Pancreas (tissue), 10 donors: ENCODE measurements at places on chromosomes 2 and 18. TPM values are rescaled to one million over a fixed set of nuclear protein-coding genes. Genes with fewer than 3 reads are reported as not detected.

DNA sequence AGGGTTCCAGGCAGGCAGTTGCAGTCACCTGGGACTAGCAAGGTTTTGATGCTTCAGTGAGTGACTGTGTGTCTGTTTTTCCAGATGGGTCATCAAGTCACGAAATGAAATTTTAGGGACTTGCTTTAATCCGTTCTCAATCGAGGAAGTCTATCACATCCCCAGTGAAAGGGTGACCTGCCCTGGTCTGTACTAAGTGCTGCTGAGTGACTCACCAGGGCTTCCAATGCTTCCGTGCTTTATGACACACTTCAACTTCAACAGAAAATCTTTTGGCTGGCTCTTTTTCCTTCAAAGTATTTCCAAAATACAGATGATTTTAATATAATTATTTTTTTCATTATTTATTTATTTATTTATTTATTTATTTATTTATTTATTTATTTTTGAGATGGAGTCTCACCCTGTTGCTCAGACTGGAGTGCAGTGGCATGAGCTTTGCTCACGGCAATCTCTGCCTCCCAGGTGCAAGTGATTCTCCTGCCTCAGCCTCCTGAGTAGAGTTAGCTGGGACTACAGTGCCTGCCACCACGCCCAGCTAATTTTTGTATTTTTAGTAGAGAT is 18.4 kb downstream of the TFCP2L1 start:
- no peak for DNase-seq

DNA sequence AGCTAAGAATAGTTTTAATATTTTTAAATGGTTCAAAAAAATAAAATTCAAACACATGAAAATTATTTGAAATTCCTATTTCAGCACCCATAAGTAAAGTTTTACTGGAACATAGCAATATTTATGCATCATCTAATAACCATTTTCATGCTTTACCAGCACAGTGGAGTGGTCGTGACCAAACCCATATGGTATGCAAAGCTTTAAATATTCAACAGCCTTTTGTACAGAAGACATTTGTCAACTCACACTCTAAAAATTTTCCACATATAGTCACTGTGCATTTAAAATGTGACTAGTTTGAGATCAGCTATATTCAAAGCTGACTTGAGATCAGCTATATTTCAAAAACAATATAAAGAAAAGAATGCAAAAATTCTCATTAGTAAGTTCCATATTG is 46.2 kb downstream of the PUM2 start:
- no peak for DNase-seq

GRCh38 chr18:79400091-79400590 is 4.4 kb downstream of the NFATC1 start:
- DNase-seq = peak; percentile 48

GRCh38 chr2:31563273-31563839 is 17.4 kb downstream of the SRD5A2 start:
- DNase-seq = no peak

GRCh38 chr2:218323526-218324472 is 31.5 kb upstream of the TMBIM1 start:
- DNase-seq = peak; percentile 45

GRCh38 chr2:127128445-127128904 is 21.5 kb upstream of the BIN1 start:
- peak; percentile 77 for DNase-seq

The SPATA3 gene
- not detected for polyA plus RNA-seq

- DNase-seq = no peak
These were observed 508.9 kb downstream of the FBXO15 start for GRCh38 chr18:73638709-73639108.

DNA sequence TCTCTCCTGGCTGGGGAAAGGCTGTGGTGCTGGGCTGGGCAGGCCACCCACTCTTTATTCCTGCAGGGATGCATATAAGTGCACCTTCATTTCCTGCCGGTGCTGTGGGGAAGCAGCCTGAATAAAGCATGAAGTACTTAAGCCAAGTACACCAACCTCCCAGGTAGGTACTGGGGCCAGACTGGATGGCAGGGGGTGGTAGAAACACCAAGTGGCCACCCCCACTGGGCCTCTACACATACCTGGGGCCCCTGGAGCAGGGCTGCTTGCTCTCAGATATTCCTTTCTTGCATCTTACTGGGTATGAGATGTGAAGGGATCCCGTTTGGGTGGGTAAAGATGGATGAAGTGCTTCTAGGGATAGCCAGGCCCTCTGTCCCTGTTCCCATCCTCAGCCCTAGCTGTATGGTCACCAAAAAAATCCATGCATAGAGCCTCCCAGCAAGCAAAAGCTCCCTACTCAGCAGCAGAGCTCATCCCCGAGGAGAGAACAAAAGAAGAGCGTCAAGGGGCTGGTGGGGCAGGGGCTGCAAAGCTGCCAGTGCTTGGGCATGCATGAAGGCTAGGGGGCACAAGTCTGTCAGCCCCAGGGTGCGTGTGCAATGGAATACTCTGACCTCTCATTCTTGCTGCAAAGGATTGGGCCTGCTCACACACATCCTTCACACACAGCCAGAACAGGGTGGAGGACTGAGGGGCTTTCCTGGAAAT is 22.0 kb downstream of the CCT7 start:
- DNase-seq = no peak

- DNase-seq = no peak
These were observed 495.7 kb downstream of the TSN start for GRCh38 chr2:122251158-122251557.

GRCh38 chr2:190182071-190182524 is 119.6 kb upstream of the MSTN start:
- no peak for DNase-seq

The SGPP2 gene
- 0.80 TPM for polyA plus RNA-seq

DNA sequence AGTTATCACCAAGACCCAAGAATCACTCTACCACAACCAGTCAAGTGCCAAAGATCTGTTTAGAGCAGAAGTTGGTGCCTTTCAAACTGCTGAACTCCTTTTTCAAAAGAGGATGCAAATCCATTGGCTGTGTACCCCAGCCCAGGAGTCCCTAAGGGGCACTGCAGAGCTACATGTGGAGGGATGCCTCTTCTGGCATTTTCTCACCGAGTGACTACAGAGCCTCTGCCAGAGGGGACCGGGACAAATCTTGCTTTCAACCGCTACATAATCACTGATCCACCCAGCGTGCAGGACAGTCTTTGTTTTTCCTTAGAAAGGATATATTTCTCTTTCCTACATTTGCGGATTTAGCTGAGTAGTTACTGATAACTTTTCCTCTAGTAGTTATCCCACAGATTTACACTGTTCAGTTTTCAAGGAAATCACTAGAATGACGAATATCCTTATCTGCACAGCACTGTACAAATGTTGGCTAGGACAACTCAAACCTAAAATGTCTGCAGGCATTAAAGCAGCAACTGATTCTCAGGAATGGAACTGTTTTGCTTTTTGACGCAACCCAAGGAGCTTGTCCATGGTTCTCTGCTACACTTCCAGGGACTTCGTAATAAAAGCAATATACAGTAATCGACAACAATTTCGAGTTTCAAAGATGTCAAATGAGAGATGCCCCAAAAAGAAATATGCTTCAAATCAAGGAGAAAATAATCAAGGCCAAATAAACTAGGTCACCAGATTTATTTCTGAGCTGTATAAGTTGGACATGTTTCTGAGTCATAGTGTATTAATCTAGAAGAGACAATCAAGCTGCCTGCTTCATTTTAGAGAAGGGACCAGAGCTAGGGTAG is 24.1 kb downstream of the EPB41L3 start:
- DNase-seq = no peak

DNA sequence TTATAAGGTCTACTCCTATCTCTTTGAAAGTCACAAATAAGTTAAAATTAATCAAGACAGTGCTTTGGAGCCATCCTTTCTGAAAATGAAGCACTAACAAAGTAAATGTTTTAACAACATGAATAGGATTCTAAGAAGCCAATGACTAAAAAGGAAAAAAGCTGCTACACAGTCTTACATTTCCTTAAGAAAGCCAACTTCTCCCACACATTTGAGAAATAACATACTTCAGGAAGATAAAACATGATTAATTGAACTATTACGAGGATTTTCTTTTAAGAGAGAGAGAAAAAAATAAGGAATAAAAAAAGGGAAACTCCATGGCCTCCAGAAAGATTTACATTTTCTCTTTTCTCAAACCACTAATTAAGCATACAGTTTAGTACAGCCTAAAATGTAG is 113.1 kb downstream of the GCA start:
- no peak for DNase-seq

GRCh38 chr2:12847694-12848575 is 131.2 kb downstream of the TRIB2 start:
- no peak for DNase-seq

GRCh38 chr18:69838620-69839411 is 108.9 kb downstream of the CD226 start:
- DNase-seq = no peak

GRCh38 chr2:8049851-8050571 is 631.8 kb upstream of the ID2 start:
- DNase-seq = no peak

The SH3RF3 gene
- polyA plus RNA-seq = 2.5 TPM

DNA sequence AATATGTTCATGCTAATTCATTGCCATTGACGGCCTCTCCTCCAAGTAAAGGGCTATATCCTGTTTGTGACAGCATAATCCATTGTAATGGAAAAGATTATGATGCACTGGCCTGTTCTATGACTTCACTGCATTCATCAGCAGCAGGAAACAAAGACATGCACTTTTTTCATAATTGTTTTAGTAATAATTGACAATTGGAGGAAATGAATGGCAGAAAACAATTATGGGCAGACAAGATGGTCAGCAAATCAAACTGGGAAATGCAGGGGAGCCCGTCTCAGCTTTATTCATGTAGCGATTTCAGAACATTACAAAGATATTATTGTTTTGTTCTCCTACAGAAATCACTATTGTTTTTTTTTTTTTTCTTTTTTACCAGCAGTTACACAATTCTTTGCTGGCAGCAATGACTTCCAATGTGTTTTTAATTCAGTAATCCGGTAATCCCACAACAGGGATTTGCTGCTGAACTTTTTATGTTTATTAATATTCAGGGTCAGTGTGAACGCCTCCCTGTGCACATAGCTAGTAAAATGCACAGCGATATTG is 33.8 kb upstream of the RASGRP3 start:
- DNase-seq = no peak

The IL1RL1 gene
- 0.53 TPM for polyA plus RNA-seq

- DNase-seq = no peak
These were observed 50.5 kb upstream of the MAP4K3 start for GRCh38 chr2:39487398-39488250.

The ZNF516 gene
- 9.3 TPM for polyA plus RNA-seq

DNA sequence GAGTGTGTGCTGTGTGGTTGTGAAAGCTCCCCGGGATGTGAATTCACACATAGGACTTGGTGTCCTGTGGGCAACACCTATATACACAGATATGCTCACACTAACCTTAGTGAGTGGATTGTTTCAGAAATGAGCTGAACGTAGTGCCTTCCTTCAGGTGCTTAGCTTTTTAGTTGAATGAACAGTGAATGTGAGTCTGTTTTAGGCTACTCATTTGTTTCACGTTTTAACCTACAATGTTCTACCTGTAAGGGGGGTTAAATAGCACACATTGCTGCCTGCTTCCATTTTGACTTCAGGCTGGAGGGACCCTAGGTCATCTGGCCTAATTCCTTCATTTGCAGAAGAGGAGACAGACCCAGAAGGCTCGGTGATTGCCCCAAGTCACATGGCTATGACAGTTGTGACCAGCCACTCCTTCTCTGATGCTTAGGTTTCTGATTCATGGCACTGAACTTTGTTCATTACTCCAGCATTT is 1.0 kb downstream of the PLEK start:
- DNase-seq = no peak

GRCh38 chr2:189013671-189014448 is 39.7 kb downstream of the COL3A1 start:
- no peak for DNase-seq

The CAVIN2 gene
- 7.0 TPM for polyA plus RNA-seq

The SFT2D3 gene
- 5.5 TPM for polyA plus RNA-seq

GRCh38 chr2:79512442-79513401 is at the start of gene CTNNA2:
Gene CTNNA2, plus strand, starts transcription at chr2:79513051.
- peak; percentile 63 for DNase-seq

The DYNAP gene
- polyA plus RNA-seq = not detected

The PPIG gene
- polyA plus RNA-seq = 23.0 TPM

GRCh38 chr2:220513573-220514288 is 886.3 kb downstream of the SLC4A3 start:
- DNase-seq = no peak

The RGPD5 gene
- 18.7 TPM for polyA plus RNA-seq

GRCh38 chr2:134482131-134482723 is 228.4 kb downstream of the MGAT5 start:
- DNase-seq = no peak

The SCYGR3 gene
- not detected for polyA plus RNA-seq

The NT5DC4 gene
- not detected for polyA plus RNA-seq

DNA sequence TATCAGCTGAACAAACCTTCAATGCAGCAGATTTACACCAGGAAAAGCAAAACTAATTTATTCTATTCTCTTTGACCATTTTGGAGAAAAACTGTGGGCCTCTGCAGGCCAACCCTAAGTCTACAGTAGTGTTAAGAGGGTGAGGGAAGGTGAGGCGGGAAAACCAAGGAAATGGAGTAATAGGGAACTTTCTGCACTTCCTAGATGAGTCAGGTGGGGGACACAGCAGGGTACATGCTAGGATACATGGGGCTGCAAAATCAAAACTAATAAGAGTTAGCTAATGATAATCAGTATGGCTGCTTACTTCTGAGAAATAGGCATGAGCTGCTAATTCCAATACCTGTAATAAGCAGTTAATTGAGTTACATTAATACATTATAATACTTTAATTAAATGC is 66.0 kb upstream of the PGAP1 start:
- no peak for DNase-seq

- DNase-seq = no peak
These were observed 1098.5 kb upstream of the DDX18 start for GRCh38 chr2:116716038-116716437.

The DLGAP1 gene
- not detected for polyA plus RNA-seq

DNA sequence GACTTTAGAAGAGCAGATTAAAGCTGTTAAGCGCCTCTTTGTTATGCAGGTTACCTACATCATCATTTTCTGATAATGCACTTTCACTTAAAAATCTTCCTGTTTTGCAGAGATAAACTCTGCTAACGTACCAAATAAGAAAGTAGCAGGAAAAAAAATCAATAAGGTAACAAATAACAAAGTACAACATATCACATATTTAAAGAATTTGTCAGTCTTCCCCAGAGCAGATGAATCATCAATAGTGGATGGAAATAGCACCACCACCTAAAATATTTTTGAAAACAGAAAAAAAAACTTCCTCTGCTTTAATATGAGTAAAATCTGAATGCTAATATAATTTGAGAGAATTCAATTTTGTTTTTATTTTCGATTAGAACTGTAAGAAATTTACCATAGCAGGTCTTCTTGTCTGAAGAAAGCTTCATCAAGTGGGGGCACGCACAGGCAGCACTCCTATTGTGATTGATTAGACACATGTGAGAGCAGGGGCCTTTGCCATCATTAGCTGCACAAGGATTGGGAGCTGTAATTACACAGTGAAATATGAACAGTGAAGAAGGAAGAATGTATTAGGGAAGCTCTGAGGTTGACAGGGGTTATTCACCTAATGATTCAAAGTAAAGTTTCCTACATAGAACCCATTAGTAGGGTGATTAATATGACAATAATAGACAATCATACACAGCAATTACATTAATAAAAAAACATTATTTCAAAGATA is 1279.4 kb downstream of the LRP1B start:
- no peak for DNase-seq

- no peak for DNase-seq
These were observed 13.2 kb downstream of the GALR1 start for GRCh38 chr18:77262643-77263465.
